ENCODE measurements at places on chromosomes 1 and 21.

GRCh38 chr1:204434116-204434755 lies 22.6 kb upstream of the PPP1R15B start:
- no peak for DNase-seq

GRCh38 chr1:30966690-30967369 lies 58.3 kb upstream of the SDC3 start:
- DNase-seq = no peak

DNA sequence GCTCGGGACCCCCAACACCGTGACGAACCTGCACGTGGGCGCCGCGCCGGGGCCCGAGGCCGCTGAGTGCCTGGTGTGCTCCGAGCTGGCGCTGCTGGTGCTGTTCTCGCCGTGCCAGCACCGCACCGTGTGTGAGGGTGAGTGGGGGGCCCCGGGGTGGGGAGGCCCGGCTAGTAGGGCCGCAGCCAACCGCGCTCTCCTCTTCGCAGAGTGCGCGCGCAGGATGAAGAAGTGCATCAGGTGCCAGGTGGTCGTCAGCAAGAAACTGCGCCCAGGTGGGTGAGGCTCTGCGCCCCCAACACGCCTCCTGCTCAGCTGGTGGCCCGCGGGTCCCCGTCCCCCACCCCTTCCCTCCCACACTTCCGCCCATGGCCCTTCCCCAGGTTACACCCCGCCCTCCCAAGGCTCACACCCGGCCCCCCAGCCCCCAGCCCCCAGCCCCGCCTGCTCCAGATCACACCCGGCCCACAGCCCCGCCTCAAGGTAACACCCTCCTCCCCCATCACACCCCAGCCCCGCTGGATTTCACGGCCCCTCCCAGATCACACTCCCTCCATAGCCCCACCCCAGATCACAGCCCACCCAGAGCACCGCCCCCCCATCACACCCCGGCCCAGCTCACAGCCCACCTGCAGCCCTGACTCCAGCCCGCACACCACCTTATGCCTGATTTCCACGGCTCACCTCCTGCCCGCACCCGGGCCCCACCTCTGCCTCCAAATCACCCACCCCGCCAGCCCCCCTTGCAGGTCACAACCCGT lies 2.4 kb upstream of the MMP23B start:
- DNase-seq = peak; percentile 54

DNA sequence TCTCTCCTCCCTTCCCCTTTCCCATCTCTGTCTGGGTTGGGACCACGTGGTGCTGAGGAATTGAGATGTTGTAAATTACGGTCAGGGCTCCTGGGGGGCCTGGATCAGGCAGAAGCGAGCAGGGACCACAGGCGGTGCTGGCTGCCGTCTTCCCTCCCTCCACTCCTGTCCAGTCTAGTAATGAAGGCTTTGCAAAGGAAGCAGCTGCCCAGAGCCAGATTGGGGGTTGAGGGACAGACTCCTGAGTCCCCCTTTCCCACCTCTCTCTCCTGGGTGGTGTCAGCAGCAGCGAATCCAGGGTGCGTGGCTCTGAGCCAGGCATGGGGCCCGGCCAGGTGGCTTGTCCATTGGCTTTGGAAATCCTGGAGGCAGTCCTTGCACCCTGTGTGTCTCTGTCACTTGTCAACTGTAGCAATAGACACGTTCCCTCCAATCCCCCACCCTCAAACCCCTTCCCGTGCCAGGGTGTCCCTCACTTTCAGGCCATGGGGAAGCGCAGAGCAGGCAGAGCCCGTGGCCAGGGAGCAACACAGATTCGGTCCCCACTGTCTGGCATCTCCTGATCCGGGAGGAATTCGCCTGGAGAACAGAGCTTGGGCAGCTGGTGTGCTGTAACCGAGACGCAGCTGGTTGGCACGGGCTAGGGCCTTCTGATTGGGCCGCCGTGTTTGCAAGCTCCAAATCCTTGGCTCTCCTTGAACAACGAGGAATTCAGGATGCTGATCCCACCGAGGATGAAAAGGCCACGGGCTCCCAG lies 64.8 kb upstream of the WNT4 start:
- DNase-seq = no peak
